Psoas muscle (tissue), 8 donors: ENCODE measurements at places on chromosomes 5 and 9.

DNA sequence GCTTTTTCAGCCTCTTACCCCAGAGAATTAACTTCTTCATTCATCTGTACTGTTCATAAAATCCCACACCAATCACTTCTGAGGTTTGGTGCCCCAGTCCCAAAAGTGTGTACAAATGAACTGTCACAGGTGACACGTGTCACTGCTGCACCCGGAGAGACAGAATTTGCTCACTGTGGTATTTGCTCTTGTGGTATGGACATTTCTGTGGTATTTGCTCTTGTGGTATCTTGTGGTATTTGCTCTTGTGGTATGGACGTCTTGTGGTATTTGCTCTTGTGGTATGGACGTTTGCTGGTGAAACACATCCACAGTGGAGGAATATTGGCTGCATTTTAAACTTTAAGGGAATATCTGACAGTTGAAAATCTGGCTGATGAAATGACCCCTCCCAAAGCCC is 214.9 kb upstream of the DAP start:
- no peak for DNase-seq

DNA sequence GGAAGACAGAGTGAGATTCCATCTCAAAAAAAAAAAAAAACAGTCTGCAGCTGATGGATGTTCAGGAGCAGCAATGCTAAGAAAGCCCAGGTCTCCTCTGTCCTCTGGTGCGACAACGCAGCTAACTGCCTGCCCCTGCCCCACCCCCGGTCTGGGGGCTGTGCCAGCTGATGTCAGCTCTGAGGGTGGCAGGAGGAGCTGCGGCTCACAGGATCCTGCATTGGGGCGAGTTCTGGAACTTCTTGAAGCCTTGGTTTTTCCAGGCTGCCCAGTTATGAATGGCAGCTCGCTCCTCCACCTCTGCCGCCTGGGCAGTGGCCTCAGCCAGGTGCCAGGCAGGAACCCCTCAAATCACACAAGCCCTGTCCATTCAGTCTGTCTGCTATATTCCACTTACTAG is 113.5 kb downstream of the ROR2 start:
- DNase-seq: no peak

GRCh38 chr9:81879501-81879916 is 48.7 kb upstream of the SPATA31D4 start:
- DNase-seq: no peak

DNA sequence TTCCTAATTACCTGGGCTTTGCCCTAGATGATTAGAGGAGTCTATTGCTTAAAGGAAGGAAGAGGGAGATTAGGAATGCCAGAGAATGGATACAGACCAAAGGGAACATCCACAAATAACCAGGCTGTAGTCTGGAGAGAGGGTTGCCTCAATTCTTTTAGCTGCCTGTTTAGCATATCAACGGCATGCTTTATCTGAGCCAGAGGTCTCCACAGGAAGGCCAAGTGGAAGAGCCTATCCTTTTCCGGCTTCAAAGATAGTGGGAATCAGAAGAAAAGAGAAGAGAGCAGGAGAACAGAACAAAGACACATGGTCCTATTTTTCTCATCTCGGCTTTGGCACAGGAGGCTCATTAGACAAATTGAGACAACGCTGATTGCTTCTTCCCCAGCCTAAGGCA is 142.4 kb downstream of the NMUR2 start:
- no peak for DNase-seq

DNA sequence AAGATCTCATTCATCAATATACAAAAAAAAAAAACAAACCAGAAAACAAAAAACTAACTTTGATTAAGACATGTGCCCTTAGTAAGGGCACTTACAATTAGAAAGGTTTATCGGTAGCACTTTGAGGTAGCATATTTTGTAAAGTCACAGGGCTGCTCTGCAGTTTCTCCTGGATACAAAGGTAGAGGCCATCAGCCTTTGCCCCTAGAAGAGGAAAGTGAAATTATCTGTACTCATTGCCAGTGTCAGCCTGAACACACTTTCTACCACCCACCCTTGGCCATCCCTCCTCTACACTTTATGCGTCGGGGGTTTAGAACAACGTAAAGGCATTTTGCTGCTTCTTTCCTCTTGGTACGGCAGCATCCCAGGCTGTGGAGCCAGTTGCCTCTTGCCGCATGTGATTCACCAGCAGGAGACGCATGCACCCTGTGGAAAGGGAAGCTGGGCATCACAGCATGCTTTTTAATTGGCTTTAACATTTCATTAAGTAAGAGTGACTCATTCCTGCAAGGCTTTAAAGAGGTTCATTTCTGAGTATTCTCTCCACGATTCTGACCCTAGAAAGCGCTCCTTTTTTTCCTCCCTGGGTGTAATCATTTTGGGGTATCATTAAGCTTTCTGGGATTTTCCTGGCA is 84.6 kb downstream of the CEMIP2 start:
- DNase-seq: no peak

- no peak for DNase-seq
Measured at GRCh38 chr9:123011878-123012528, 21.5 kb upstream of the GPR21 start.

- no peak for DNase-seq
Measured at GRCh38 chr5:171571663-171572062, 152.2 kb downstream of the FGF18 start.

DNA sequence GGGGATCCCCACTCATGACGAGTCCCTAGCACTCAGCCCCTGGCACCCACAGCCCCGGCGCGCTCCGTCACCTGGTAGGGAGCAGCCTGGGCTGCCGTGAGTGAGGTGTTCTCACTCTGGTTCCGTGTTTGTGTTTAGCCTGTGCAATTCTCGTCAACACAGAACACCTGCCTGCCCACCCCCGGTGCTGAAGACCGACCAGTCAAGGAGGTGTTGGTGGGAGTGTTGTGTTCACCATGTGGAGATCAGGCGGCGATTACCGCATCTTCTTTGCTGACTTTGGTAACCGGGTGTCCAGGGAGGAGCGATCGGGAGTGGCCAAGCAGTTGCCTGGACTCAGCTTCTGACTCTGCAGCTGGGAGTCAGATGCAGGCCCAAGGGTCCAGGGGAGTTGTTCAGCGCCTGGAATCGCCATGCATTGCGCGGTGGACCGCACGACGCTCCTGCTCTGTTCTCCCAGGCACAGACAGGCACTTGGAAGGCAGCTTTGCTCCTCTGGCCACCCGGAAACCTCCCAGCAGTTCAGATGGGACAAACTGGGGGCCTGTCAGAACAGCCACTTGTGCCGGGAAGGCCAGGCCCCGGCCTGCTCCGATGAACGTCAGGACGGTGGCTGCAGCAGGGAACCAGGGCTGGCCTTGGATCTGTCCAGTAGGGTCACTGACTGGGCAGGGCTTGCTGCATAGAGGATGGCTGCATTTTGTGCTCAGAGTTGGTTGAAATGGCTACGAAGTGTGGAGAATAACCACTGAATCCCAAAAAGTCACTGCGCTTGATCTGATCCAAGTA is 28.2 kb downstream of the EXOC3 start:
- peak; percentile 24 for DNase-seq

DNA sequence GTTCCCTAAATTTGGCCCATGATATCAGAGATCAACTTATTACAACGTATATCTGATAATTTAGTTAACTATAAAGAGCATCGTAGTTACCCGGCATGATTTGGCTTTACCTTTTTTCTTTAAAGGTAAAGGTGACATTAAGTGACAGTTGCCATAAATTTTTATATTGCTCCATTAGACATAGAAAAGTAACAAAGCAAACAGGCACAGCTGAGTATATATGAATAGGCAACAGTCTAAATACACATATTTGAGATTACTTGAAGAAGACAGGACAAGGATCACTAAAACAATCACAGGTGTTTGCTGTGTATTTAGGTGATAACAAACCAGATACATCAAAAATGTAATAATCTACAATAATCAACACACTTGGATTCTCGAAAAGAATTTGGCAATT is 34.8 kb downstream of the RFX3 start:
- no peak for DNase-seq

GRCh38 chr5:142492781-142493281 is 168.0 kb upstream of the SPRY4 start:
- DNase-seq: no peak
